Caco-2 (cell line): ENCODE measurements at places on chromosomes 3 and 15. TPM values are rescaled to one million over a fixed set of nuclear protein-coding genes. Genes with fewer than 3 reads are reported as not detected.

GRCh38 chr3:108171106-108171505, 51.1 kb downstream of the IFT57 start:
- DNase-seq: no peak
- no peaks in the 10 kb centered on the region for H3K36me3 ChIP-seq
- H3K27ac ChIP-seq: no peak overlapping the region
- no peaks in the 10 kb centered on the region for H3K4me1 ChIP-seq

GRCh38 chr3:193573403-193574191, 18.9 kb upstream of the ATP13A4 start:
- no peaks in the 10 kb centered on the region for H3K4me1 ChIP-seq
- no peak for DNase-seq
- H3K27me3 ChIP-seq: no peaks in the 10 kb centered on the region
- H3K27ac ChIP-seq: no peak overlapping the region

DNA sequence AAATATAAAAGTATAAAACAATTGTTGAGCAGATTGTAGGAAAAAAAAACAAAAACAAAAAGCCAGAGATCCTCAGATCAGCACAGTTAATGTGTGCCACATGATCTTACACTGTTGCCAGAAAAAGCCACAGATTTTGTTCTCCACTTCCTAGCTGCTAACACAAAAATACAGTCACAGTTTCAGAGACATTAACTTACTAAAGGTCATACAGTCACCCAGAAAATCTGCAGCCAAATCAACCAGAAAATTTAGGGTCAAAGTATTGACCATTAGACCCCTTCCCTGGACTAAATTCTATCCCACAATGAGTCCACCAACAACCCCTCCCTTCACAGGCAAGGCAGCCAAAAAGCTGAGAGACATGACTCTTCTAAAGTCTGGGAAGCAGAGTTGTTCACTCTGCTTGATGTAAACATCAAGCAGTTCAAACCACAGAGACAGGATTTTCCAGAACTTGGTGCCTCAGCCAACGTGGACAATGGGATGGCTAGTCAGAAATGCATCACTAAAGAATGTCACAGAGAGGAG, 59.1 kb downstream of the SST start:
- H3K4me3 ChIP-seq: no peak overlapping the region
- no peak overlapping the region for H3K27ac ChIP-seq
- H3K27me3 ChIP-seq: no peaks in the 10 kb centered on the region
- H3K4me1 ChIP-seq: no peaks in the 10 kb centered on the region

DNA sequence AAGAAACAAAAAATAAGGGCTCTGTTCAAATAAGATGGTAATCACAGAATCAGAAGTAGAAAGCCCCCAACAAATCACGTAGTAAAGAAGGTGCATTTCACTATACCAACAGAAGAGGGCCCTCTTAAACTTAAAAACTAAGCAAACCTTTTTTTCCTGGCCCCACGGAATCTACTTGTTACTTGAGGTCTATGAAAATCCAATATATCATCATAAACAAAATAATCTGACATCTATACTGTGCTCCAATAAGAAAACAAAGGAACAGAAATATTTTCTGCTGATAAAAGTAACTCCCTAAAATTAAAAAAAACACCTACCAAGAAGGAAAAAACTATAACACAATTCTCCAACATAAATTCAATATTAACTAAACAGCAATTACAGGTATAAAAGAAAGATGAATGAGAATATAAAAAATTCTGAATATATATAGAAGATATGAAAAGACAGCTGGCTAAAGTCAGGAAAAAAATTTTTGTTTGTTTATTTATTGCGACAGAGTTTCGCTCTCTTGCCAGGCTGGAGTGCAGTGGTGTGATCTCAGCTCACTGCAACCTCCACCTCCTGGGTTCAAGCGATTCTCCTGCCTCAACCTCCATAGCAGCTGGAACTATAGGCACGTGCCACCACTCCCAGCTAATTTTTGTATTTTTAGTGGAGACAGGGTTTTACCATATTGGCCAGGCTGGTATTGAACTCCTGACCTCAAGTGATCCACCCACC, 81.8 kb downstream of the CLASP2 start:
- no peak for DNase-seq
- H3K36me3 ChIP-seq: no peaks in the 10 kb centered on the region
- H3K4me1 ChIP-seq: peaks cover 20% of the 10 kb centered on the region
- H3K27me3 ChIP-seq: no peaks in the 10 kb centered on the region
- no peak overlapping the region for H3K27ac ChIP-seq

- peaks cover 26% of the 10 kb centered on the region for H3K4me1 ChIP-seq
- no peak overlapping the region for H3K27ac ChIP-seq
- no peaks in the 10 kb centered on the region for H3K27me3 ChIP-seq
- H3K4me3 ChIP-seq: no peak overlapping the region
- no peaks in the 10 kb centered on the region for H3K36me3 ChIP-seq
- DNase-seq: no peak
Observed at GRCh38 chr3:23752126-23752525, 53.6 kb upstream of the UBE2E1 start.

DNA sequence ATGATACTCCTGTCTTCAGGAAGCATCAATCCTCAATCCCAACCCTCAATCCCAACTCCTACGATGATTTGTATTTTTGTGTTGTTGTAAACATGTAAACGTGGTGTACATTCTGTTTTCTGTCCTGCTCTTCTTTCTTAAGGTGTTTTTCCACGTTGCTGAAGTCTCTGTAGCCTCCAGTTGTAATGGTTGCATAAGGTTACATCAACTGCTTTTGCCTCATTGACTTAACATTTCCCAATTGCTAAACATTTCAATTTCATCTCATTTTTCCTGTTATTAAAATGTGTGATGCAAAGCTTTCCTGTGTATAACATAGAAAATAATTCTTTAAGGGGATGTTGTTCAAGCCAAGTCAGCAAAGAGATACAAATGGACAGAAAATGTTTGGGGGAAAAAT, 33.4 kb downstream of the HRH1 start:
- H3K4me1 ChIP-seq: no peaks in the 10 kb centered on the region
- H3K36me3 ChIP-seq: no peaks in the 10 kb centered on the region
- no peaks in the 10 kb centered on the region for H3K27me3 ChIP-seq
- H3K4me3 ChIP-seq: no peak overlapping the region
- DNase-seq: no peak

C3orf52 gene
- total RNA-seq: 52.4 and 64.5 TPM in 2 replicates

DAZL gene
- not detected in 2 replicates for total RNA-seq

RASL12 gene
- 6.0 and 6.4 TPM in 2 replicates for total RNA-seq
